ENCODE measurements at places on chromosomes 13 and 19.
A peak's percentile ranks its signal among the peaks of the same experiment; 100 is the strongest.

- DNase-seq = no peak
Observed at GRCh38 chr19:53916004-53916403, 6.9 kb downstream of the CACNG7 start.

- no peak for DNase-seq
Observed at GRCh38 chr13:111411919-111412650, 91.6 kb downstream of the TEX29 start.

DNA sequence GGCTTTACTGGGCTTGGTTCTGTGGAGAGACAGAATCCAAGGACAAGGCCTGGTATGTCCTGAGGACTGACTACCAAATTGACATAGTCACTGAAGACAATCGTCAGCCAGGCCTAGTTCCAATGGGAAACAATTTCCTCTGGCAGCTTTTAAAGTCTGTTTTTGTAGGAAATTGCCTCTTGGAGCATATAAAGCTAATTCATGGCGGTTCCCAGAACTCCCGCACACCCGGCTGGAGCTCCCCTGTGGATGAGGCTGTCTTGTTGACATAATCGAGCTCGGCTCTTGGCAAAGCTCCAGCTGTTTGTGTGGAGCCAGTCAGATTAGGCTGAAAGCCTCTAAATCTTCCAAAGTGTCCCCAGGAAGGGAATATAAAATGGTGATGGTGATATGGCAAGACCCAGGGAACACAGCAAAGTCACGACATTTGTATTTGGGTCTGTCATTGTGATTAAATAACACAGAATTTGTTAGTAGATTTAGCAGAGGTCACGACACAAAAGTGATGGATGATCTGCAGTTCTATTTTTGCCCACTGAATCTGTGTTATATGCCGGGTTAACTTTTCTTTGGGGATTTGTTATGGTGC lies 395.0 kb downstream of the PCDH9 start:
- DNase-seq = no peak

DNA sequence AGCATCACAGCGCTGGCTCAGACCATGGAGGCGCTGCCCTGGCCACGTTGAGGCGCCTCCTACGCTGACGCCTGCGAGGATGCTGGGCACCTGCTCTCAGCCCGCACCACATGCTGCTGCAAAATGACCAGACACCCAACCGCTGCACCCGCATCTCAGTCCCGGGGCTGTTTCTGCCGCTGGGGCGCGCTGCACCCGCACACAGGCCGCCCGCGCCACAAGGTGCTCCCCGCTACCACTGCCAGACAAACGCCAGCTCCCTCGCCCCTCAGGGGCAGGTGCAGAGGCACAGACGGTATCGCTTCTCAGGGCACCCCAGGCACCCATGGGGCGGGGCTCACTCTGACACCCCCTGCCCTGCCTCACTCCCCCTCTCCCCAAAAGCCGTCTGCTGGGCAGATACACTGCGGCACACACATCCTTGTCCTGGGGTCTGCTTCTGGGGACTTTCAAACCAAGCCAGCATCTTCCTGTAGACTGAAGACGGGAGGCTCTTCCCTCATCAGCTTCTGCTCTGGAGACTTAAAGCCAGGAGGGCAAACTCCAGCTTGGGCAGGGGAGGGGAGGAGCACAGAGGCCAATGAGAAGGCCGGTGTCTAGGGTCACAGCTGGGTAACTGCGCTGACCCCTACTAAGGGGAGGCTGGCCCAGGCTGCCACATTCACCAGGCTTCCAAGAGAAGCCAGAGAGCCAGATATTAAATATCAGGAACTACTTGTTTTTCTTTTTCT lies 16.3 kb downstream of the CHERP start:
- DNase-seq = no peak

GRCh38 chr13:113819731-113820715 lies 43.9 kb downstream of the GAS6 start:
- no peak for DNase-seq

DNA sequence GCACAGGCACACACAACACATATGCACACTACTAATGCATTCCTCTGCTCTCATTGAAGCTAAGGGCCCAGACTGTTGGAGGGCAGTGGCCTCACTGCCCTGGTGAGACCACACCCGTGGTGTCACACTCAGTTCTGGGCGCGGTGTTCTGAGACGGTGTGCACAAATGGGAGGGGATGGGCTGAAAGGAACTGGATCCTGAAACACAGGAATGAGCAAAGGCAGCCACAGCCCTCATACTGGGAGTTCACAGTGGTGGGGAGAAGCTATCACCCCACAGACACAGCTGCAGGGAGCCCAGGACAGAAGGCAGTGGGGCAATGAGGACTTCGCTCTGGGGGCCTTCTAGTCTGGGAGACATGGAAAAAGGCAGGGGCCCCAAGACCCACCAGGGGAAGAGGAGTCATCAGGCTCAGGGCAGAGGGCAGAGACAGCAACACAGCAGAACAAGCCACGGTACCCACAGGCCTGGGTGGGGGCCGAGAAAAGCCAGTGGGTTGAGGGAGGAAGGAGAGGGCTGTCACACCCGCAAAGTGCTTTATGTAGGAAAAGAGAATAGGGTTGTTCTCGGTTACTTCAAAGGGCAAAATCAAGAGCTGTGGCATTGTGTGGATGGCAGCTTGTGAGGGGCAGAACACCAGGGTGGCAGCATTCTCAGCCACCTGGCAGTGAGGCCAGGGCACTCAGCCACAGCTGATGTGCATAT lies 75.4 kb upstream of the GPR183 start:
- no peak for DNase-seq

DNA sequence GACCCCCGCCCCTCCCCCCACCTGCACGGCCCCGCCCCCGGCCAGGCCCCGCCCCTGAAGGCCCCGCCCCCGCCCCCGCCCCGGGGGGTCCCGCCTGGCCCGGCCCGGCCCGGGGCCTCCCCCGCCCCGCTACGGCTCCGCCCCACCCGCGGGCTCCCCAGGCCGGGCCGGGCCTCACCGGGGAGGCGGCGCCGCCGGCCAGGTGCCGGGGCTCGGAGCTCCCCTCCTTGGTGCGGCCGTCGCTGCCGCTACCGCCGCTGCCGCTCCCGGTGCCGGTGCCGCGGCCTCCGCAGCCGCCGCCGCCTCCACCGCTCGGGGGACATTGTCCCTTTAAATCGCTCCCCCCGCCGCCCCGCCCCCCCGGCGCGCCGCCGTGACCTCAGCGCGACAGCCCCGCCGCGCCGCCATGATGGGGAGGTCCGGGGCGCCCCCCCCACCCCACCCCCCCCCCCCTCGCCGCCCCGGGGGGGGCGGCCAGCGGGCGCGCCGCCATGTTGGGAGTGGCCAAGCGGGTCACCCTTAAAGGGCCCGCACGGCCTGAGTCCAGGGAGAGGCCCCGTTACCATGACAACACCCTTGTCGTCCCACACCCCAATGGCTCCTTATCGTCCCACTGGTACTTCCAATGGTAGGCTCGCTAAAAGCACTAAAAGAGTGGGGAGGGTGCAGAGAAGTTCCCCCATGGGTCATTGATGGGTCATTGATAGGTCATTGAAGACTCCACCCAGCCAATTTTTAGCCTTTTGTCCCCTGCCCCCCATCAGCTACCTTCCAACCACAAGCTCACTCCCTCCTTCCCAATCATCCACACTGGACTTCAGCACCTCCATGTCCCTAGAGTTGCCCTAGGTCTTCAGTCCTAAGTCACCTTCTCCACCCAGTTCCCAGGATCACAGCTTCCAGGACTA lies at the start of gene WIZ:
WIZ (minus strand) TSS at position 337 of the 908 bp plus-strand sequence. CDS start 1,649 bp downstream, outside the sequence.
- peak; percentile 74 for DNase-seq

GRCh38 chr13:112979406-112979902 lies 10.4 kb downstream of the MCF2L start:
- no peak for DNase-seq

DNA sequence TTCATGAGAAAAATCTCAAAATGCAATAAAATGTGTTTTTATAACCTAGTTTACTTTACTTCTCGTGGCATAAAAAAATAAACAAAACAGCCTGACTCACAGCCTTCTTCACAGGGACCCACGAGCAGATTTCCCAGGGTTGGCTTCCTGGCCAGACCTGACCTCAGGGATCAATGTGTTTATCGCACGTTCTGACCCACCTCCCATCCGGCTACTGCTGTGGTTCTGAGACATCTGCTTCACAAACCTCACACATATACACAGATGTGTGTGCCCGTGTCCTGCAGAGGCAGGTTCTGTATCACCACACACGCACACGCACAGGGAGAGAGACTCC lies 118.3 kb downstream of the COL4A2 start:
- no peak for DNase-seq

DNA sequence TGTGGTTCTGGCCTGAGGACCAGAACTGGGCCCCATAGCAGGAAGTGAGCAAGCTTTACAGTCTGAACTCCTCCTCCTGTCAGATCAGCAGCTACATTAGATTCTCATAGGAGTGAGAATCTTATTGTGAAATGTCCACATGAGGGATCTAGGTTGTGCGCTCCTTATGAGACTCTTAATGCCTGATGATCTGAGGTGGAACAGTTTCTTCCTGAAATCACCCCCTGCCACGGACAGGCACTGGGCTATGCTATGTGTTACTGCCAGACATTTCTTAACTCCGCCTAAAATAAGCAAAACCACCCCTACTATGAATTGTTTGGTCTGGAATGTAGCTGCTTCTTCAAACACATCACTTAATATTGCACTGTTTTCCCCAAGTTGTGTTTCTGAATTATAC lies 4.6 kb downstream of the FBXL3 start:
- no peak for DNase-seq

GRCh38 chr13:24361113-24361512 lies 51.7 kb downstream of the C1QTNF9 start:
- no peak for DNase-seq

GRCh38 chr19:34975056-34975455 lies 11.0 kb upstream of the ZNF792 start:
- DNase-seq = no peak

DNA sequence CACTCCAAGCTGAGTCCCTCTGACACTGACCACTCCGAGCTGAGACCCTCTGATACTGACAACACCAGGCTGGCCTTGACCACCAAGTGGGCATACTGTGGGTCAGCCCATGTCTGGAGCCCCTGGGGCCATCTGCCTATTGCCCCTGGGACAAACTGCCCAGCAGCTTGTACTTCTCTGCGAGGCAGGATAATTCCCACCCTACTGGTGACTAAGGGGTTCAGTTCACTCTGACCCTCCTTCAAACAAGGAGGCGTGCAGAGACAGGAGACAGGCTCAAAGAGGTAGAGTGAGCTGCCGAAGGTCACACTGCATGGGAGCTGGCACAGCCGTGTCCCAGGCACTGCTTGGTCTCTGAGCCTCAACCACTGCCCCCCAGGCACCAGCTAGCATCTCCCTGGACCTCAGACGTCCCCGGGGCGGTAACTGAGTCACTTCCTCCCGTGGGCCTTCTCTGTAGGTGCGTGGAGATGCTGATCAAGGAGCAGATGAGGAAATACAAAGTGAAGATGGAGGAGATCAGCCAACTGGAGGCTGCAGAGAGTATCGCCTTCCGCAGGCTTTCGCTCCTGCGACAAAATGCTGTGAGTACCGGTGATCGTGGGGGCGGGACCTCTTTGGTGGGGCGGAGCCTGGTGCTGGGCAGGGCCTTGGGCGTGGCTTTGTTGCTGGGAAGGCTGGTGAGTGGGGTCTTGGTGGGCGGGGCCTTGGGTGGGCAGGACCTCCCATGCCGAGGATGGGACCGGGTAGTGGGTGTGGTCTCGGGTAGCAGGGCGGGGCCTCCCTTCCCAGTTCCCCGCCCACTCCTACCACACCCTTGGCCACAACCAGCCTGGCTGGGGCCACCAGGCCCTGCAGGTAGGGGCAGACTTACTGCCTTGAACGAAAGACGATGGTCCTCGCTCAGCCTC lies 5.8 kb upstream of the USE1 start:
- peak; percentile 16 for DNase-seq

- no peak for DNase-seq
Observed at GRCh38 chr19:32422435-32422834, 16.9 kb downstream of the DPY19L3 start.

DNA sequence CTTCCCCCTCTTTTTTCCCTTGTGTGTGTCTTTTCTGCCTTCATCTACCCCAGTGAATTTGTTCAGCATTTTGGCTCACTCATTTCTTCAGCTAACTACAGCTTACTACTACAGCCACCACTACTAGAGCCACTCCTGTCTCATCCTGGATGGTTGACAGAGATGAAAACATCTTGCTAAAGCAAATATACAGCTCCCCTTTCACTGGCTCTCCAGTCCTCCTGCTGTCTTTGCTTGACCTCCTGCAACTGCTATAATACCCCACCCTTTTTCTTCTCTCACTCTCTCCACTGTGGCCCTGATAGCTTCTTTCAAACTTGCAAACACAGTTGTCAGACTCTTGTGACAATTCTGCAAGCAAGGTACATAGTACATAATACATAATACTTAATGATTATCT lies 523.6 kb downstream of the DCT start:
- no peak for DNase-seq

DNA sequence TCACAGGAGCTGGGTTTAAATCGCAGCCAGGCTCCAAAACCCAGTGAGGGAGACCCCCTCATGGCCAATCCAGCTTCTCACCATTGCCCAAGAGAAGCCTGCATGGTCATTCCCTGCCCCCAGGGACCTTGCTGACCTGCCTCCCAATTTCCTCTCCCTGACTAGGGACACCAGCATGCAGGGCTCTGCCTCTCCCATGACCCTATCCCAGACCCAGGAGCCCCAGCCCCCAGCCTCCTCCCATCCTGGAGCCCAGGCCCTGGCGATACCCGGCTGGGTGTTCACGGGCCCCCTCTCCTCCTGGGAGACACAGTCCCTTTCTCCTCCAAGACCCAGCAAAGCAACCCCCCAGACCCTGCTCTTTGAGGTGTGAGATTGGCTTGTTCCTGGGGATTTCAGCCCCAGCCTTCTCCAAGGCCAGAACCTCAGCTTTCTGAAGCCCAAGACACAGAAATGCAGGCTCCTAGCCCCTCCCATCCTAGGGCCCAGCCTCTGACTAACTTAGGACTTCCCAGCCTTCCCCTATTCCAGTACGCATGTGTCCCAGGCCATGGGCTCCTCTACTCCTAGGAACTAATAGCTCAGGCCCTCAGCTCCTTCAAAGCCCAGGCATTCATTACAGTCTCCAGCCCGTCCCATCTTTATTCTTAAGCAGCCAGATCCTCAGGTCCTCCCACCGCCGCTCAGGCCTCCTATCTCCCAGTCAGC lies 1.1 kb downstream of the GYS1 start:
- DNase-seq = peak; percentile 65

DNA sequence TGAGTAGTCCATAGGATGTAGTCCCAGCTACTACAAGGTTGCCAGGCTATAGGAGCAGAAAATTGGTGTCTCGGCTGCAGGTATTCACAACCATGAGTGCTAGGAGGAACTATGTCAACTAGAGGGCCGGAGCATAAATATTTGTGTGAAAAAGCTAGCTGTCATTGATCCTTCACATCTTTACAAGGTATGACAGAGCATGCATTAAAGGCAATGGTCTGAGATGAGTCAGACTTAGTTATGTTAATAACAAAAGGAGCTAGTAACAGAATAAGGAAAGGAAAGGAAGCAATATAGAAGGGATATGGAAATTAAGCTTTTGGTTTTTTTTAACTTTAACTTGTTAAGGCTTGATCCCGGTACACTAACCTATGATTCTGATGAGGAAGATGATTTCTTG lies 40.9 kb upstream of the PSG9 start:
- no peak for DNase-seq

- DNase-seq = peak; percentile 7
Observed at GRCh38 chr13:103066079-103066780, at the start of gene SLC10A2. SLC10A2 (minus strand) TSS chr13:103066417; CDS start chr13:103066249, 168 bp downstream.

All from ACHN (cell line).